SK-MEL-5 (cell line): ENCODE measurements at places on chromosomes 5 and 9. TPM values are rescaled to one million over a fixed set of nuclear protein-coding genes. Genes with fewer than 3 reads are reported as not detected.
A peak's percentile ranks its signal among the peaks of the same experiment; 100 is the strongest.

Gene NDUFB6
- 75.7 and 77.6 TPM in 2 replicates for total RNA-seq

DNA sequence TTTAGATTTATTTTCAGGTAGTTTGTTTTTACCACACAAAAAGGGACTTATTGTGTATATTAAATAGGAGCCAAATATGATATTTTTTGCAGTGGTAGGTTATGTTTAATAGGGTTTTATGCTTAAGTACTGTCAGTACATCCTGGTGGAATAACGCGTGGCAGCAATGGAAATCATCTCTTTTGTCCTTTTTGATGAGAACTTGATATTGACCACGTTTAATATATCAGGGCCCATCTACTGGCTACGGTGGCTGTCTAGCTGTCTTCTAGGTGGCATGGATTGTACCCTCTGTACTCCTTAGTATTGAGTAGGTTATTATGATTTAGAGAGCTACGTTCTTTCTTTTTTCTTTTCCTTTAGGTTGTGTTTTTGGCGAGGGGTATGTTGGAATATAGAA, 2.6 kb downstream of the BASP1 start:
- DNase-seq = no peak

DNA sequence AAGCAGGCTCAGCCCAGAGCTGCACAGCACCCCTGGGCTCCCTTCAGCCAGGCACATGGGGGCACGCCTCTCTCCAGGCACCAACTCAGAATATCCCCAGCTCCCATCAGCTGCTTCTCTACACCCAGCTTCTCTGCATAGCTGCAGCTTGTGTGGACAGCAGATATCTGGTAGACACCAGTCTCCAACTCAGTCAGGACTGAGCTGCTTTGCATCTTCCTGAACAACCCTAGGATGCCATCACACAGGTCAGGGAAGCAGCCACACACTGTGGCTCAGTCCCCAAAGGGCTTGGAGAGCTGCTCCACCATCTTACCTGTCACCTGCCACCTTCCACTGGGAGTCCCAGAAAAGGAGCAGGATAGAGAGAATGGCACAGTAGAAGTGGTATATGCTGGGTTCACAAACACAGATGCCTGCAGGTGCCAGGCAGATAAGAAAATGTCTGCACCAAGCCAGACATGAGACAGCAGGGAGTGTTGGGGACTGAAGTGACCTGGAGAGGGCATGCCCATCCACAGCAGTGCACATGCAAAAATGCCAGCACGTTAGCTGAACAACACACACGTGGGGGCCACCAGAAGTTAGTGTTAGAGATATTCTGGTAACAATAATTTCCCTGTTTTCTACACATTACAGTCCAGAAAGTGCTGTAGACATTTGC, 42.0 kb downstream of the THBS4 start:
- DNase-seq = no peak

DNA sequence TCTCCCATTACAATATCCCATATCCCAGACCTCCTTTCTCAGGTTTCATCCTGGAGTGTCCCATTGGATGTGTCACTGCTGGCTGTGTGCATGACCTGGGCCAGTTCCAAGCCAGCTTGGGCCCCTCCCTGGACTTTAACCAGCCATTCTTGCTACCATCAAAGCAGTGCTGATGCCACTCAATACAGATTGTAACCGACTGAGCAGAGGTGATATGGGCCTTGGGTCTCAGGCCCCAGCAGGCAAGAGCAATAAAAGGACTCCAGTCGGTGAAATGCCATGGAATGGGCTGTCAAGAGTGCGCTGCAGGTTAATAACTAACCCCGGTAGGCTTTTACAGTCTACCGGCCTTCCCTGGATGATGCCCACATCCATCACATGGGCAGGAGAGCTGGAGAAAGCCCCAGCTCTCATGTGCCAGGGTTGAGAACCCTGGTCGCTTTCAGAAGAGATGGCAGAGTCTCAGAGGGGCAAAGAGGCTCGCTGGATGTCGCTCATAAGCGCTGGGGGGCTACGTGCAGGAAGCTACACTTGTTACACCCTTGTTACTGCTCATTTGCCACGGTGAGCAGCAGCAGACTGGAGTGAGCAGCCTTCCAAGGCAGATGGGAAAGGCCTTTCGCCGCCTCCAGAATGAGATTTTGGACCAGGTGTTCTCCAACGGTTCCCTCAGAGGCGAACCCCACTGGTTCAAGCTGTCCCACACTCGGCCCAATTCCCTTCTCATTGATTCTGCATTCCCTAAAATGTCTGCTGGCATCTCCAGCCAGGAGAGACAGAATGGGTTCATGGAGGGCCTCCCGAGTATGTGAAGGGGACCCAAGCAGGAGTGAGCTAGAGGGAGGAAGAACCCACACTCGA, 13.2 kb downstream of the EPB41L4B start:
- no peak for DNase-seq

GRCh38 chr5:111313017-111313724, 89.0 kb downstream of the CAMK4 start:
- no peak for DNase-seq

GRCh38 chr9:7370381-7370780, 429.2 kb downstream of the DMAC1 start:
- no peak for DNase-seq

DNA sequence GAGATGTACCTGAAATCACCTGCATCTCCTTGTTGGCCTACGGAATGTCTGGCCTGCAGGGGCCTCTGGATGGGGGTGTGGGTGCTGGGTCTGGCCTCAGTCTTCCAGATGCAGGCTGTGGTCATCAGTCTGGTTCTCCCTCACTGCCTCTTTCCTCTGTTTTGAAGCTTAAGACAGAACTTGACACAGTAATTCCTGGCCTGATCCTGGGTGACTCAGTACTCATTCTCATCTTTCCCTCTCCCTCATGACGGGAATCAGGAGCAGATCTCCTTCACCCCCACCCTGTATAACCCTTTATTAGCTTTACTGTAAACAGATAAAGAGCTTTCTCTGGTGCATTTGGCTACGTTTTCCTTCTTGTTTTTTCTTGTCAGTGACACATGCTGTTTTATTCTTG, 89.3 kb upstream of the ADAMTS16 start:
- no peak for DNase-seq

DNA sequence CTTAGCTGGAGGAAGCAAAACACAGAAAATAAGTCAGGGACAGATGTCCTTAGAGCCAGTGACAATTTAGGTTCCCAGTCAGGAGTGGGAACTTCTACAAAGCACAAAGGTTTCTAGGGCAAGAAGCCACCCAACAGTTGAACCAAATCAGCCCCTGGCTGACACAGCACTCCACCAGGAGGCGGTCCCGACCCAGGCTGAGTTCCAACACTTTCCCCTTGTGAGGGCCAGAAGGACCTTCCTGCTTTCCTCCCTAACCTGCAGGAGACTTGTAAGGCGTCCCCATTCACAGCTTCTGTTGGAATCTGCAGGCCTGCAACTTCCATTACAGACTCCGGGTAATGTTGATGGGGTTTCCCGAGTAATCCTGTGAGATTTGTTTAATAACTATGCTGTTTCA, 416.4 kb upstream of the IRX1 start:
- DNase-seq = peak; percentile 10

GRCh38 chr9:100204796-100205195, 105.8 kb downstream of the INVS start:
- no peak for DNase-seq

- DNase-seq = no peak
Measured at GRCh38 chr5:65840071-65840470, 86.3 kb upstream of the ERBIN start.

- no peak for DNase-seq
Measured at GRCh38 chr5:168647083-168647482, 67.9 kb upstream of the PANK3 start.

GRCh38 chr5:141858079-141858765, 20.0 kb downstream of the PCDH1 start:
- DNase-seq = no peak

Gene SEPTIN8
- total RNA-seq = 20.4 and 21.4 TPM in 2 replicates

Gene DRD1
- not detected in 2 replicates for total RNA-seq

- no peak for DNase-seq
Measured at GRCh38 chr5:156375895-156376495, 49.0 kb downstream of the SGCD start.

- peak; percentile 36 for DNase-seq
Measured at GRCh38 chr9:69476016-69476415, 151.0 kb downstream of the ENTREP1 start.

Gene PCDHA11
- total RNA-seq = 1.0 and 1.9 TPM in 2 replicates

Gene GLRA1
- not detected in 2 replicates for total RNA-seq

DNA sequence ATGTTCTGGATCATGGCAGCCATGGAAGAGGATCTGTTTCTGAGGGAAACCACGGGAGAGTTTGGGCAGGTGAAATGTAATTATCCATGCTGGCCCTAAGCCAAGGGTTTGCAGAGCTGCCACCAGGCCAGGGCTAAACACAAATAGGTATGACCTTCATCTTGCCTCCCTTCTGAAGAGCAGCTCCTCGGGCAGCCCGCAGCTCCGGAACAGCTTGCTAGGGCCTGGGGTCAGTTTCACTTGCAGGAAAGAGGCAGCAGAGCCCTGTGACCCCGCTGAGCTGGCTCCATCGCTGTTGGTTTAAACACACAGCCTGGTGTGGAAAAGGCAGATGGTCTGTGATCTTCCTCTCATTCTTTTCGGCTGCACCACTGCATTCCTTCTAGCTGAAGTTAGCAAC, 141.4 kb downstream of the TMEM38B start:
- DNase-seq = no peak

Gene RABL6
- 57.4 and 62.6 TPM in 2 replicates for total RNA-seq

Gene TMEM215
- not detected in 2 replicates for total RNA-seq

Gene DOCK2
- 0.48 TPM in 1 of 2 replicates, not detected in the other for total RNA-seq

- no peak for DNase-seq
Measured at GRCh38 chr5:167014401-167015056, 1276.9 kb upstream of the WWC1 start.

- no peak for DNase-seq
Measured at GRCh38 chr9:35695943-35696401, 6.2 kb upstream of the TPM2 start.

DNA sequence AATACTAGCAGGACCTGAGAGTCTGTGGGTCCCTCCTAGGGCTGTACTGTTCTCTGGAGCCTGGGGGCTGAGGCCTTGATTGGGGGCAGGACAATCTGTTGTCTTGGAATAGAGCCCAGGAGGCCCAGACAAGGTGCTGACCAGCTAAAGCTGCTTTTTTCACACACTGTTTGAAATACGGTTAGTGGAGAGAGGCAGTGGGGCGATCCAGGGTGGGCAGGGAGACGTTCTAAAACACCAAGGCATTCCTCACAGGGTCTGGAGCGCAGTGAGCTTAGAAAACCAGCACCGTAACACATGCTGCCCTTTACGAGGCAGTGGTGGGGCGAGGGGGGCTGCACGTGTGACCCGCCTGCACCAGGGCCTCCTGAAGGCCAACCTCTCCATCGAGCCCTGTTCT, 55.1 kb downstream of the EHMT1 start:
- no peak for DNase-seq

Gene OMD
- total RNA-seq = not detected in 2 replicates

Gene ZNF366
- 0.03 TPM in 1 of 2 replicates, not detected in the other for total RNA-seq

DNA sequence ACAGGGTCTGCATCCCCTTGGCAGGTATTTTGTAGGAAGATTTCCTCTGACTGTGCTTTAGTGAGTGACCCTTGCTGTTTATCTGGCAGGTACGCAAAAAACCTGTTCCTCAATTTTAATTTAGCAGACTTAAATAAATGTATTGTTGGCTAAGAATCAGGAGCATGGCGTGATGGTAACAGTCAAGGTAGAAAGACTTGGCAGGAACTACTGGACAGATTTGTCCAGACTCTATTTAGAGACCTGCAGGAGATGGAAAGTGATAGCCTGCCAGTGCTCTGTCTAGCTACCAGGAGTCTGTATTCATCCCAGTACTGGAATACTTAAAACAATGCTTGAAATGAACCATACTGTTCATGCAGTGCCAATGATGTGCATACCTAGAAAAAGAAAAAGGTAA, 78.8 kb upstream of the MAST4 start:
- no peak for DNase-seq

DNA sequence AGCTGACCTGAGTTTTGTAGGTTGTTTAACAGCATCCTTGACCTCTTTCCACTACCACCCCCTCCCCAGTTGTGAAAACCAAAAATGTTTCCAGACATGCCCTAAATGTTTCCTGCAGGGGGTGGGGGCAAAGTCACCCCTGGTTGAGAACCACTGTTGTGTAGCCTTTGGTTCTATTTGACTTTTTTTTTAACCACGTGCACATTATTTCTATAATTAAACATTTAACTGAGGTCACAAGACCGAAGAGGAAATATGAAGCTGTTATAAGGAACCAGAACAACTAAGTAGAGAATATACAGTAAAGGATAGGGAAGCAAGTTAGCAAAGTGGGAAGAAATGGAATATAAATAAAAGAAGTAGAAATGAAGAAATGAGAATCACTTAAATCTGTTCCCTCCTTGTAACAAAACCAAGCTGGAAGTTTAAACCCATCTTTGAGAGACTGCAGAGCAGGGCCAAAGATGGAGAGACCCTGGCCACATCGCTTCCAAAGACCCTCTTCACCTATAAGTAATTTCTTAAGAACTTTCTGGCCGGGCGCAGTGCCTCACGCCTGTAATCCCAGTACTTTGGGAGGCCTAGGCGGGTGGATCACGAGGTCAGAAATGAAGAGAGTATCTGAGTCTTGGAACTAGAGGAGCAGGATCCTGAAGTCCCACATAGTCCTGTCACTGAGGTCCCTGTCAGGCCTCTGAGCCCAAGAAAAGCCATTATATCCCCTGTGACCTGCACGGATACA, 14.4 kb downstream of the SIT1 start:
- no peak for DNase-seq

Gene GRM6
- not detected in 2 replicates for total RNA-seq

DNA sequence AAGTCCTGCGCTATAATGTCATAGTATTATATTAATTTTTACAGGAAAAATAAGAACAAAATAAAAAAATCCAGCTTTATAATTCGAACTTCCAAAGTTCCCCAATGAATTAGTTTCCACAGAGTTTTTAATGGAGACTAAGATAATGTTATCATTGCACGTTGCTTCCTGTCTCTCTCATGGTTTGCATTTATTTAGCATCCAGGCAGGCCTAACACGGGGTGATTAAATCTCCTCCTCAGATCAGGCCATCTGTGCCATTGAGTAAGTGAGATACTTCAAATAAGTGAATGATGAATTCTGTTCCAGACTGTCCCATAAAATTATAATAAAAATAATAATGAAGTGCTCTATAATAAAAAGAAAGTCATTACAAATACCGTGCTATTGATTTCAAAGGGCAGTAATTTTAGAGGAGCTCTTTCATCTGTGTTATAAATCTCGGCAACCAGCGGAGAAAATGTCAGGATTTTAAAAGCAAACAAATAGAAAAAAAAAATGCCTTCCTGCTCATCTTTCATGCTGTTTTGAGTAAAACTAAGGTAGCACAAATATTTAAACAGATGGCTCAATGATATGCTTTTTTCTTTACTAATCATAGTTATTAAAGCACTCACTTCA, 570.6 kb upstream of the ZNF608 start:
- DNase-seq = no peak

- no peak for DNase-seq
Measured at GRCh38 chr5:117195076-117195475, 620.5 kb upstream of the SEMA6A start.

Gene ST8SIA4
- total RNA-seq = 2.0 and 2.1 TPM in 2 replicates

Gene SCGB3A2
- not detected in 2 replicates for total RNA-seq

Gene PHF24
- 0.71 and 1.3 TPM in 2 replicates for total RNA-seq
